ENCODE measurements at places on chromosomes 16 and 17. TPM values are rescaled to one million over a fixed set of nuclear protein-coding genes. Genes with fewer than 3 reads are reported as not detected.

- no peak for DNase-seq
Observed at GRCh38 chr17:31580316-31580705, 188.8 kb downstream of the RAB11FIP4 start.

DNA sequence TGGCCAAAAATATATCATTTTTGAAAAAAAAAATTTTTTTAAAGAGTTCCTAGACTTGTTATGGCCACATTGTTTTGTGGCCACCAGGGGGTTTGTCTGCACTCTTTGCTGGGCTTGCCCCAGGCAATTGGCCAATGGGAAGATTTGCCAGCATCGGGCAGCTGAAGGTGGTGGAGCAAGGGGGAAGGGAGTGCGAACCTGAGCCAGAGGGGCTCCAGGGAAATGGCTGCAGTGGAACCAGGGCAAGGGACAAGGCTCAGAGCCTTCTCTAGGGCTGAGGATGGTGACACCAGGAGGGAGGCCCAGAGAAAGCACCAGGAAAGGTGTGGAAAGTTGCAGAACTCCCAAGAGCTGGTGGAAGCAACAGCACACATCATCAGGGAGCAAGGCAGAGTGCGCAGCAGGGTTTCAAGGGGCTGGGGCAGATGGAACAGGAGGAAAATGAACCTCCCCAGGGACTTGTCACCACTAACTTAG, 15.5 kb upstream of the CMIP start:
- DNase-seq, result no peak

DNA sequence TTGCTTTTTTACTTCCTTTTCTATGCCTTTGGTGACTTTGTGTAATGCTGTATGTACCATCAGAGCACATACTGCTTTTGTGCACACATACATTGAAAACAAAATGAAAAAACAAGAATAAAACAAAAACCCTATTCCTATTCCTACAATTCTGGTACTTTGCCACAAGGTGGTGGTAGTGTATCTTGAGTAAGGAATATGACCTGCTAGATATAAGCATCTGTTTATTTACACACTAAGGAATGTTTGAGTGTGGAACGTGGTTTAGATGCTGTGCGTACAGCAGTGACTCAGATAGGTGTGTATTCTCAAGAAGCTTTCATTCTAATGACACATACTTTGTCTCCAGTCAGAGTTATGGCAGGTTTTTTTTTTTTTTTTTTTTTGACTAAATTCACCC, 606.2 kb downstream of the WWOX start:
- no peak for DNase-seq

- no peak for DNase-seq
Observed at GRCh38 chr16:81885976-81886586, 107.0 kb downstream of the PLCG2 start.

- DNase-seq, result no peak
Observed at GRCh38 chr16:85514295-85514597, 98.9 kb upstream of the GSE1 start.

- DNase-seq, result no peak
Observed at GRCh38 chr16:29825145-29826044, 5.1 kb downstream of the MVP start.

GRCh38 chr17:74408262-74408661, 23.6 kb upstream of the GPRC5C start:
- no peak for DNase-seq

DNA sequence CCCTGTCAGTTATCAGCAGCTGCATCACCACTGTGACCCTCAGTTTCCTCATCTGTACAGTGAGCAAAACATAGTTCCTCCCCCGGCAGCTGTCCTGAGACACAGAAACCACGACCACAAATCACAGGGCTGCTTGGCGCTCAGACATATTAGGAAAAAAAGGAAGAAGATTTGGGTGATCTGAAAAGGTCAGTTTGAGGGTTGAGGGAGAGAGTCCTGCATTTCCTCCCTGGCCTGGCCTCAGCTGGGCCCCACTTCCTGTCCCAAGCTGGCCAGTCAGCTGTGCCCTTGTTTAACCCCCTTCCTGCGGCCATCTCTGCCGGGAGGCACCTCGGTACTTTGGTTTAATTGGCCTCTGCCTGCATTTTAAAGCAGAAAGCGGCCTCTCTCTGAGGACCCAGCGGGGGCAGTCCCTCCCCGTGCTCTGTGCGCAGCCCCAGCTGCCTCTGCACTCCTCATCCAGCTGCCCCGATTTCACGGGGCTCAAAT, 24.0 kb upstream of the CIBAR2 start:
- no peak for DNase-seq

Gene FOXL1
- 4.9 TPM for polyA plus RNA-seq

Gene MRPS23
- 34.1 TPM for polyA plus RNA-seq
